Esophagus muscularis mucosa (tissue), 4 donors: ENCODE measurements at places on chromosomes 16 and 17. TPM values are rescaled to one million over a fixed set of nuclear protein-coding genes. Genes with fewer than 3 reads are reported as not detected.
A peak's percentile ranks its signal among the peaks of the same experiment; 100 is the strongest.

DNA sequence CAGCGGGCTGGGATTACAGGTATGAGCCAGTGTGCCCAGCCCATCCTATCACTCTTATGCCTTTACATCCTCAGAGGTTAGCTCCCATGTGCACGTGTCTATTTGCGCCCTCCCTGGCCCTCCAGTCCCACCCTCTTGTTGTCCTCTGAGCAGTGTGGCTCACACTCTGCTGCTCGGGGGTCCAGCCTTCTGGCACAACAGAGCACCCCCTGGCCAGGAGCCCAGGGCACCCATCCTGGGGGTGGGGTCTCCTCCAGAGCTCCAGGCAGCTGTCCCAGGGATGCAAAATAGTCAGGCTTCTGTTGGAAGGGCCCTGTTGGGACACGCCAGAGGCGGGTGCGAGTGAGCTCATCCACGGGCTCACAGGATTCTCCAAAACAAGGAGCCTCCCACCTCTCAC lies 11.7 kb upstream of the FAM83G start:
- no peaks in the 10 kb centered on the region for H3K4me1 ChIP-seq
- H3K27me3 ChIP-seq = no peaks in the 10 kb centered on the region
- DNase-seq = no peak
- no peak overlapping the region for H3K4me3 ChIP-seq

Gene ERN2
- not detected for total RNA-seq

Gene CRYM
- total RNA-seq = 1.0 TPM

DNA sequence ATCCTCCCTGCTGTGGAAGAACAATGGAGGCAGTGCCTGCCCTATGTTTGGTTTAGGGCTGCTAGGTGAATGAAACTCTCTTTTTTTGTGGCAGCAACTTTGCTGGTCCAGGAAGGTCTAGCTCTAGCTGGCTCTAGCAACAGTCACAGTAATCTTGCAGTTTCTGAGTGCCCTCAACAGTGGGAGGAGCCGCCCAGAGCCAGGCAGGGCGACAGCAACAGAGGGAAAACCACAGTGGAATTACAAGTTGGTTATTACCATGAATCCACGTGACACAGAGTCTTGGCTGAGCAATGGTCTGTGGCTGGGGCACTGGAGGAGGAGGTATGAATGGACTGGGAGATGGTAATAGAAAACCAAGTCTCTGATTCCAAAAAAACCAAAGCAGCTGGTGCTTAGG lies 10.3 kb downstream of the HSPB9 start:
- no peaks in the 10 kb centered on the region for H3K27me3 ChIP-seq
- peak overlapping the region; percentile 17 for H3K4me3 ChIP-seq
- H3K36me3 ChIP-seq = peaks cover 33% of the 10 kb centered on the region
- no peak for DNase-seq
- peaks cover 87% of the 10 kb centered on the region for H3K4me1 ChIP-seq
- peak overlapping the region; percentile 68 for H3K27ac ChIP-seq

GRCh38 chr17:6528557-6528956 lies 27.8 kb downstream of the PITPNM3 start:
- no peak overlapping the region for H3K4me3 ChIP-seq
- no peak overlapping the region for H3K27ac ChIP-seq
- no peaks in the 10 kb centered on the region for H3K27me3 ChIP-seq
- H3K4me1 ChIP-seq = peaks cover 43% of the 10 kb centered on the region
- no peak for DNase-seq

Gene TACO1
- total RNA-seq = 15.1 TPM

DNA sequence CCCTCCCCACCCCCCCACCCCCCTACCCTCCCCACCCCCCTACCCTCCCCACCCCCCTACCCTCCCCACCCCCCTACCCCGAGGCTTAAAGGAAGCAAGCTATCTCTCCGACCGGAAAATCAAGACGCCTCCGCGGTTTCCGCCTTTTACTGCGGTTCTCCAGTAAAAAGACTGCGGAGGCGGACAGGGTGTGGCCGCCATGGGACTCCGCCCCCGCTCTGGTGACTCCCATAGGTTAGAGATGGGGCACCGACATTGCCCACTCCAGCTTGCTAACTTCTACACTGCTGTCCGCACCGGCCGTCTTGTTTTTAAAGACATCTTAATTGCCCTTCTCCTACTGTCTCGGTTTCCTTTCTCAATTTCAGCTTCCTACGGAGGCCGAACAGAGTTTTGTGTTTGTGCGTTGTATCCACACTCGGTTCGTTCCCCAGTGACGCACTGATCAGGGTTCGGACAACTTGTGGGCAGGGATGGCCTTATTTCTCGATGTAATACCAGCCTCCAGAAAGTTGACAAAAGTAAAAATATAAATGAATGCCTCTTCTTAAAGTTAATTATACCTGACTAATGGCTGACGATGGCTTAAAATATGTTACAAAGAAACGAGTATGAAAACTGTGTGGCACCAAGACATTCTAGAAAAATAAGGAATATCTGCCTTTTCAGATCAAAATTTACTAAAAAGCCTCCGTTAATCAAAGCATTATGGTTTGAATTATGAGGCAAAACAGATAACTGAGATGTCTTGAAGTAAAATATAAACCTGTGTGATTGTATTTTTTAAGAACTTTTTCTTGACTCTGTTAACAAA lies 1.1 kb upstream of the ZNF200 start:
- no peaks in the 10 kb centered on the region for H3K27me3 ChIP-seq
- DNase-seq = no peak
- H3K4me3 ChIP-seq = no peak overlapping the region
- H3K4me1 ChIP-seq = peaks cover 23% of the 10 kb centered on the region

Gene ASIC2
- total RNA-seq = not detected

- no peak for DNase-seq
- H3K27me3 ChIP-seq = no peaks in the 10 kb centered on the region
- H3K4me3 ChIP-seq = no peak overlapping the region
- H3K36me3 ChIP-seq = no peaks in the 10 kb centered on the region
- H3K4me1 ChIP-seq = peaks cover 12% of the 10 kb centered on the region
- no peak overlapping the region for H3K27ac ChIP-seq
Measured at GRCh38 chr17:10792151-10792550, 11.7 kb downstream of the TMEM238L start.

Gene CXCL16
- total RNA-seq = 8.0 TPM

- no peak overlapping the region for H3K27ac ChIP-seq
- no peaks in the 10 kb centered on the region for H3K36me3 ChIP-seq
- H3K4me3 ChIP-seq = no peak overlapping the region
- no peaks in the 10 kb centered on the region for H3K4me1 ChIP-seq
- no peak for DNase-seq
Measured at GRCh38 chr17:66928949-66929348, 35.6 kb upstream of the CACNG4 start.
